ENCODE measurements at places on chromosomes 1 and 21.

DNA sequence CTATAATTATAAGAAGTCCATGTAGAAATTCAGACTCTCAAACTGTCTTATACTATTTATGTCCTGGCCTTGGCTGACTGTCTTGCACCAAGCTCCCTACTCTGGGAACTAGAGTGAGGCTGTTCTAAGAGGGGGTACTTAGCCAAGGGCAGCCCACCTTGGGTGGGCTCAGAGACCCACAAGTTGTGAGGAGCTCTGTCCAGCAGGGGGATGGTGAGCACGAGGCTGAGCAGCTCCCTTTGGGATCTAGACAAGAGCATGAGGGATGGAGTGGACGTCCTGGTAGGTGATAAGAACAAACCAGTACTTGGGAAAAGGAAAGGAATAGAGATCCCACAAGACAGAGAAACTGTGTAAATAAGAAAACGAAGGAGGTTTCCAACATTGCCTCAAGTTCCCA, 127.1 kb upstream of the SLC44A3 start:
- DNase-seq = no peak

DNA sequence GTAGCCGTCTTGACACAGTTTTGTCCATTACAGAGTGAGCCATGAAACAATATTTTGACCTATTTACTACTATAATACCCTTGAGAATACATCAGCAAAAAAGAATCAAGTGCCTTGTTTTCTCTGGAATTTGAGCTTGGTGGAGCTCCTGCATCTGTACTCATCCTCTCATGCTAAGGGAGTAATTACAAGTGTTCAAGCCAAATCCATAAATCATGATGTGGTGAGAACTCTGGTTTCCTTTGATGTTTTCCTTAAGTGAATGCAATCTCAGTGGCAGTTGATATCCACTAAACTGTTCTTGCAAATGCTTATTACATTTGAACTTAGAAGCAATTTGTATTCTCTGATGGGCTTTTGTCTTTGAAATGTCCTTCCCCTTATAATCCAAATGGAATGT, 824.6 kb upstream of the TMPRSS15 start:
- no peak for DNase-seq

DNA sequence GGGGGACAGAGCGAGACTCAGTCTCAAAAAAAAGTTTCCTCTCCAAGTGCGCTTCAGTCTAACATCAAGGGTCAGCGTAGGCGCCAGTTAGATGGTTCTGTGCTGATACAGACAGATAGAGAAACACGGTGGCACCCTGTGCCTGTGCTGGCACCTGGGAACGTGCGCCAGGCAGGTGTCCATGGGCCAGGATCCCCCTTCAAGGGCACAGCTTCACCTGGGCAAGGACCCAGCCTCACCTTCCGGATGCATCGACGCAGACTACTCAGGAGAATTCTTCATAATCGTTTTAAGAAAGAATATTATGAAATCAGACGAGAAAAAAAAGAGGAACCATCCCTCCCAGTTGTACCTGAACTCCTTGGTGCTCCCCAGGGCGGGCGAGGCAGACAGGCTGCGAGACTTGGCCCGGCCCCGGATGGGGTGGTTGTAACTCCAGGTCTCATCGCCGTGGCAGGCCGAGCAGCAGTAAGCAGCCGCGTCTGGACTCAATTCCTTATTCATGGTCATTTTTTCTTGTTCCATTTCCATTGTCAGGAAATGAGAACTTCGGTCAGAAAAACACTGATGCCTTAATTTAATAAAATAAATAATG, 13.3 kb downstream of the NADK start:
- DNase-seq = no peak

DNA sequence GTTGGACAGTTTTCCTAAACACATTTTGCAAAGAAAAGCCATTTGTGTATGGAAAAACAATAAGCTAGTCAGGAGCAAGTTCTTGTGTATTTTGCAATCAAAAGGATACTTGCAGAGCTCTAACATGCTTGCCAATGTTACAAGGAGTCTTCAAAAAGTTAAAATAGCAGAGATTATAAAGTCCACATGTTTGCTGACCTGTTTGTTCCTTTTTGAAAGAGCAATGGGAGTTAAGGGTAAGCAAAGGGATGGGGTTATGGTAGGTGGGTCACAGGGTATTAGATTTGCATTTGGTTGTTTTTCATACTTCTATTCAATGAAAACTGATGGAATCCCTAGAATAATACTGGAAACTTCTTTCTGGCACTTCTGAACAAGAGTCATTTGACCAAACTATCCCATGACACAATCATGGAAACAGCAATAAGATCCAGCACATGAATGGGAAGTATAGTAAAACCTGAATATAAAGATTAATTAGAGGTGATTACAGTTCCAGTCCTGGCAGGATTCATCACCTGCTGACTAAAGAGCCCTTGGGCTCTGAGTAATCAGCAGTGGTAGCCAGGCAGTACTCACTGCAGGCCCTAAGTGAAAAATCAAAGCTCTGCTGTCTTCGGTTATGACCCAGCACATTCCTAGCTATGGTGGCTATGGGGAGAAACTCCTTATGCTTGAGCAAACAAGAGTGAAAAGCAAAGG, 27.1 kb upstream of the ZC3H11B start:
- DNase-seq = no peak

GRCh38 chr1:61081686-61082310, 563 bp upstream of the NFIA start:
- DNase-seq = peak; percentile 57

DNA sequence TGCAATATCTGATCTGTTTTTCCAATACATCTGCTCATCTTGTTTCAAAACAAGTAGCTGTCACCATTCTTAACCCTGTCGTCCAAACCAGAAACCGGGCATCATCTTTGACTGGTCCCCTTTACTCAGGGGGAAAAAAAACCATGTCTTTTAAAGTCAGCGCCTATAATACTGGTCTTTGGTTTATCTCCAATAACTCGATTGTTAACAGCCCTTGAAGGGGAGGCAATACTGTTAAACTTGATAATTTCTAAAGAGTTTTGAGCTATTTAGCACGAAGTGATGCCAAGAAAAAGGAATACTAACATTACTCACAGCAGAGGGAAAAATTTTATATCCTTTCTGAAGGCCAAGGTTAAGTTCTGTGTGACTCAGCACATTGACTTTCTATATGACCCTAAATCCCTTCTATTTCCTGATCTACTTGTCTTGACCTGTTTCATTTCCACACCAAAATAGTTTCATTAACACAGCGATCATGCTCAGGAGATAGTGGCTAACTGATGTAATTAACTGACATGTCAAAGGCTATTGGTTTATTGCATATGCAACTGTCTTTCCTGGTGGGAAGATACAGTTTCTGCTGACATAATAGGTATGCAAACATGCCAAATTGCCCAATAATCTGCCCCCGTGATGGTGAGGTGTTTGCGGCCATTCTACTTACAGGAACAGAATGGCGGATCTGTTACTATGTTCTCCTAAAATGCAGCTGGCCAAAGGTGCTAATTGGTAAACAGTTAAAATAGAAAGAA, 59.1 kb downstream of the NFIA start:
- no peak for DNase-seq

DNA sequence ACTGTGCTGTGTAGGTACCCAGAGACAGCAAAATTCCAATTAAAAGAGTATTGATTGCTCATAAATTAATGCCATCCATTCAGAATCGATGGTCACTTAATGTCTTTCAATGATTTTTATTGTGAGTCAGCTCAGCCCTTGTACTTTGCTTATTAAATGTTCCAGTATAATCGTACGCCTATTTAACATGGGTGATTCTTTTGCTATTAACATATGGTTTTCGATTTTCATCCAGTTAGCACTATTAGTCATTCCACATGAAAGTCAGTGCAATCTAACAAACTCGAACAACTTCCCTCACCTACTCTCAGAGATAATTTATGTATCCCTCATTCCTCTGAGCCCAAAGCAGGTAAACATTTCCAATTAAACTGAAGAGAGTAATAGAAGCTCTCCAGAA, 109.6 kb upstream of the APP start:
- DNase-seq = no peak

DNA sequence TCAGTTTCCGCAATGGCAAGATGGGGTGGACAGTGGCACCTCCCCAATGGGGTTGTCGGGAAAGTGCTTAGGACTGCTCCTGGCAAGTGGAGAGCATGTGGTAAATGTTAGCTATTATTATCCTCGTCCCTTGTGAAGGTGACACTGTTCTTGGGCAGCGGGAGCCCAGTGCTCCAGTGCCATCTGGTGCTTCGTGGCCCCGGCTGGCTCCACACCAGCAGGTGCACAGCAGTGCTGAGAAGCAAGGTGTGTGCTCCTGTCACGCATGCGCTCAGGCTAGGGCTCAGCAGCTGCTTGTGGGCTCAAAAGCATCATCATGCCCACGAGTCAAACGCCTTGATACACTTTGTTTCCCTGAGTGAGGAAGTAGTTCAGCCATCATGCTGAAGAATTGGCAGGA, 24.9 kb upstream of the KCNC4 start:
- no peak for DNase-seq

DNA sequence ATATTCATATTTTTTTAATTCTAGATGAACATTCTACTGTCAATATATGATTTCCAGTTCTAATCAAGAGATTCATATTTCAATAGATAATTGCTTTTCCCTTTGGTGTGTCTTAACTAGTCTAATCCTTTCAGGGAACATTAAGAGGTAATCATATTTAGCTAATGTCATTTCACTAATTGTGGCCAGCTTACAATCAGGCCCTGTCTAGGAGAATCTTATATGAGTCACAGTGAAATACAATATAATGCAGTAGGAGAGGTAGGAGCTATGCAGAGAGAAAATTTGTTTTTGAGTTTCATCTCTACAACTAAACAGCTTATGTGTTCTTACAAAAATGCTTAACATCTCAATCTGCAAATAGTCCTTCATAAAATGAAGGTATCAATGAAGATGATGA, 85.9 kb downstream of the DPYD start:
- no peak for DNase-seq

DNA sequence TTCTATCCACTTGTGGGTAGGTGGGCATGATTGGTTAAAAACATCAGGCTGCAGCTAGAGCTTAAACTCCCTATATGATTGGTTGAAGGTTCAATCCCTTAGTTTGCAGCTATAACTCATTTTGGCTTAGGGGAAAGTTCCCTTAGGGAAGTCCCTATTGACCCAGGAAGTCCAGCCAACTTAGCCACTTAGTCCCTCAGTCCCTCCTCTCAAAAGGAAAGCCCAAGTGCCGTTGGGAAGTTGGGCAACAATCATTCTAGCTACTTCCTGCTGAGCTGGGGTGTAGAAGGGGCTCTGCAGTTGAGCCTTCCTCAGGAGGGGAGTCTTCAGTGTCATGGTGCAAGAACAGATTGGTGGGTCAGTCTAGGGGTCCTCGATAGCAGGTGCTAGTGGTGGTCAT, 12.2 kb downstream of the MSTO1 start:
- DNase-seq = no peak

GRCh38 chr1:190205713-190206112, 272.0 kb downstream of the BRINP3 start:
- DNase-seq = no peak

DNA sequence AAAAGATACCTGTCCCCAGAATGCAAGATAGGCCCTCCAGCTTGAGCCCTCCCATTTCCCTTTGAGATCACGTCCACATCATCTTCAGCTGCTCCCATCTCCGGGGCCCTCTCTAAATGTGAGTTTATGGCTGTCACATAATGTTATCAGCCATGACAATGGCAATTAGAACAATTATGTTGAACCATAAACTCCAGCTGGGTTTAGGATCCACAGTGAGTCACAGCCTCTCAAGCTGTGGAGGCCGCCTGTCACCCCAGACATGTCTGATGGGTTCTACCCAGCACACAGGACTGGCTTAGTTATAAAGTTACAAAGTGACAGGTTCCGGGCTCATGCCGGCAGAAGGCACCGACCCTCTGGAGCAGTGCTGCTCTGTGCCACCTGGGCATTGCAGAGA, 597.3 kb downstream of the PTPRU start:
- no peak for DNase-seq

DNA sequence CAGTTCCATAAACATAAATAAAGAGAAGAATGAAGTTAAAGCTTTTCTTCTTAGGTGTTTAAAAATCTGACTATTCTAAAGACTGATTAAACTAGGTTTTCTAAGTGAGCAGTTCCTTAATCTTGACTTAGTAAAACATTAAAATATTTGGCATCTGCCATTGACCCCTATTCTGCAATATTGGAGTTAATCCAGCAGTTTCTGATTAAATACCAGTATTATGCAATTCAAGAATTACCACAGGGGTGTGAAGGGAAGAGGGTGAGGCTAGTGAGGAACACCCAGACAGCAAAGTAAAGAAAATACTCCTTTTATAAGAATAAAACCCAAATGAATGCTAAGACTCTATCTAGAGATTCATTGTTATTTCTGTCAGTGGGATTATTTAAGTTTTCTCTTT, 40.9 kb downstream of the CLIC4 start:
- no peak for DNase-seq

- no peak for DNase-seq
Observed at GRCh38 chr1:37739222-37739621, 25.7 kb downstream of the EPHA10 start.

DNA sequence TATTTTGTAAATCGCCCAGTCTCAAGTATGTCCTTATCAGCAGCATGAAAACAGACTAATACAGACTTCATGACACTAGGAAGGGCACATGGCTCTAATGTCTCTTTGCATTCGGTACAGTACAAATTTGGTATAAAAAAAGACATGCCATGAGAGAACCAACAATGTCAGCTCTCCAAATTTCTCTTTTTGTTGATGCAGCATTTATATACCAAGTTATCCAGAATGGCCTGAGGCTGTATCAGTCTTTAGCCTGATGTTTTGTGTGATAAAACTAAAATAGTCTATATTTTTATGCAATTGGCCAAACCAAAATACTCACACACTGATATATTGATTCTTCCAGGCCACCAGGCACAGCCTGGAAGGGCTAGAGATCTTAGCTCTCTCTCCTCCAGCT, 124.3 kb upstream of the SAMSN1 start:
- DNase-seq = no peak

DNA sequence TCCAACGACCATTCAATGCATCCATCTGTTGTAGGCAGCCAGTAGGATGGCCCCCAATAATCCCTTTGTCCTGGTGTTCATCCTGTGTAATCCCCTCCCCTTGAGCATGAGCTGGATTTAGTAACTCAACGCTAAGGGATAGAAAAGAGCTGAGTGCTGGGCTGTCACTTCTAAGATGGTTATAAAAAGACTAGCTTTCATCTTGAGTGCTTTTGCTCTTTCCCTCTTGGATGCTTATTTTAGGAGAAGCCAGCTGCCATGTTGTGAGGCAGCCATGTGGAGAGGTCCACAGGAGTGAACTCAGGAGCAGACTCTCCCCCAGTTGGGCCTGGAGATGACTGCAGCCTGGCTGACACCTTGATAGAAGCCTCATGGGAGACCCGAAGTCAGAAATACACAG, 401.5 kb downstream of the VAV3 start:
- no peak for DNase-seq

- DNase-seq = no peak
Observed at GRCh38 chr1:207309745-207310273, 11.7 kb upstream of the CD55 start.

- no peak for DNase-seq
Observed at GRCh38 chr1:35229587-35230360, 36.8 kb upstream of the SFPQ start.

- no peak for DNase-seq
Observed at GRCh38 chr1:100229681-100230443, 19.8 kb downstream of the DBT start.

Measured in substantia nigra (tissue), 51 donors.